ENCODE measurements at places on chromosomes 5 and 9. TPM values are rescaled to one million over a fixed set of nuclear protein-coding genes. Genes with fewer than 3 reads are reported as not detected.

The OR2V2 gene
- not detected for polyA plus RNA-seq

The NOXA1 gene
- 1.6 TPM for polyA plus RNA-seq

DNA sequence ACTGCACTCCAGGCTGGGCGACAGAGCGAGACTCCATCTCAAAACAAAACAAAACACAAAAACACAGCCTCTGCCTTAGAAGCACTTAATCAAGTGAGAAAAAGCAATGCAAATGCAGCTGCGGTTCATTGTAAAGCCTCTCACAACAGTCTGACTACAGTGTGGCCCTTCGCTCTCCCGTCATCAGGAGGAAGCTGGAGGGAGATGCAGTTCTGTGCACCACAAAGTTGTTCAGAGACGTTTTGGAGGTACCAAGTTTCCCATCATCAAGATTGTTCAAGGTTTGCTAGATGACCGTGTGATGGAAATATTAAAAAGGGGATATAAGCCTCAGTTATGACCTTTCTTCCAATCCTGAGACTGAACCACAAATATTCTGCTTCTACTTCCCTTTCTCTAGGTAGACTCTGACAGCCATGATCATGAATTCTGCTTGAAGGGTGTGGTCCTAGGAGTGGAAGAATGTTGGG, 40.9 kb downstream of the SEC61B start:
- H3K27ac ChIP-seq: no peak overlapping the region
- DNase-seq: no peak
- H3K4me3 ChIP-seq: no peak overlapping the region
- no peaks in the 10 kb centered on the region for H3K27me3 ChIP-seq

DNA sequence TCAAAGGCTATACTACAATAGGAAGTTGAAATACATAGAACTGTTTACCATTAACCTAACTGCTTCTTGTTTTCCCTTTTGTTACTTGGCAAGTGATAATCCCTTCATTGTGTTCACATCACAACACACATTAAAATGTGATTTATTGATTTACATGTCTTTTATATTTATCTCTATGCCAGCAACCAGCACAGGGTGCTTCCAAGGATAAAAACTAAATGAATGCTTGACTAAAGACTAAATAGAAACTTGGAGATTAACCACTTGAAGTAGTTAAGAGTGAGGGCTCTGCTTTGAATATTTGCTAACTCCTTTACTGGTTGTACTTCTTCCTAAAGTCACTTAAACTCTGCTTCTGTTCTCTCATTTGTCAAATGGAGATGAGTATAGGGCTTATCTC, 1730.6 kb downstream of the EFNA5 start:
- H3K27me3 ChIP-seq: no peaks in the 10 kb centered on the region
- H3K4me1 ChIP-seq: no peaks in the 10 kb centered on the region

The PCDHGA2 gene
- not detected for polyA plus RNA-seq

DNA sequence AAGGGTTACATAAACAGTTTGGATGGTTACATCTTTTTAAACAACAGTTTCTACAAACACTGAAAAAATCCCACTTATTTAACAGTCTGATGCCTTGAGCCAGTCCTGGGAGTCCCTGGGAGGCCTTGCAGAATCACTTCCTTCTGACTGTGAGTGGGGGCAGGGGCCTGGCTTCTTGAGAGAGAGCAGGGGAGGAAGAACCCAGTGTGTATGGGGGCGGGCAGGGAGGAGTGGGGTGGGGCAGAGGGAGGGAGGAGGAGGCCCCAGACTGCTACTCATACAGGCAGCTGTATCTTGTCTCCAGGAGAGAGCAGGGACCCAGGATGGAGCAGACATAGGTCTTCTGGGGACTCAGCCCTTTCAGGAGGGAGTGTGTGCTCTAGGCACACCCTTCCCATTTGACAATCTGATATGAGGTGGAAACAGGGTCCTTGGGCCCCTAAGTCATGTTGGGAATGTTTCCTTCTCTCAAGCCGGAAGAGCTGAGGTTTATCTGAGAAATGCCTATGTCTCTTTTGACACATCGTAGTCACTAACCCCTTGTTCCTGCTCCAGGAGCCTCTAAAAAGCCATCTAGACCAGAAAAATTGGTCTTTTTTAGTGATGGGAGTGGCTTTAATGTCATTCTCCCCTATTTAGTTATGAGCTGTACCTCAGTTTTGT, 52.8 kb downstream of the IRF1 start:
- H3K4me3 ChIP-seq: peak overlapping the region; percentile 54
- DNase-seq: peak; percentile 93
- peak overlapping the region; percentile 94 for H3K27ac ChIP-seq
- peaks cover 68% of the 10 kb centered on the region for H3K4me1 ChIP-seq

GRCh38 chr5:143562935-143563334, 159.4 kb upstream of the NR3C1 start:
- DNase-seq: no peak
- H3K36me3 ChIP-seq: no peaks in the 10 kb centered on the region
- no peaks in the 10 kb centered on the region for H3K27me3 ChIP-seq
- no peak overlapping the region for H3K27ac ChIP-seq
- peaks cover 40% of the 10 kb centered on the region for H3K4me1 ChIP-seq
- no peak overlapping the region for H3K4me3 ChIP-seq

DNA sequence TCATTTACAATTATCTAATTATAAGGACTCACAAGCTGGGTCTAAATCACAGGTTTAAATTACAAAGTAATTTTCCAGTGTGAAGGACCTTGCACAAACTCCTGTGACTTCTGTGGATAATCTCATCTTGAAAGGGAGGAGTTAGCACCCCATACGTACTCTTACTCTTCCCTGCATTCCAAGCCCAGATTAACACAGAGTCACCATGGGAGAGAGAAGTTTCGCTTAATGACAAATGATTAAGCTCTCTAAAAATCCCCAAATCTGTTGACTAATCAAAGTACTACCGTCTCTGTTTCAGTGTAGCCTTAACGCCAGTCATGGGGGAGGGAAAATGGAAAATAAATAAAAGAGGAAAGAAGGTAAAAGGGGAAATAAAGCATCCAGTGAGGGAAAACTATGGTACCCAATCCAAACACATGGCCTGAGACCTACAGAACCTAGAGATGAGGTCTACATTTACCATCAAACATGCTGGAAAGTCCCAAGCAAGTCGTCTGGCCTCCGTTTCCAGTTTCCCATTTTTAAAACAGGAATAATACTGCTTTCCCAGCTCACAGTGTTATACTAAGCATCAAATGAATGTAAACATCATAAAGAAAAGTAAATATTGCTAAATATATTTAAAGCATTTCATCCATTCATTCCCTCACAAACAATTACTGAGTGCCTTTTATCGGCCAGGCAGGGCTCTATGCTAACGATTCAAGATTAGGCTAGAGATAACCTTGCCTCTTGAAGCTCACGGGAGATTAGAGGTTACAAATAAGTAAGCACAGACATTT, 63.2 kb downstream of the PCA3 start:
- no peaks in the 10 kb centered on the region for H3K4me1 ChIP-seq
- H3K36me3 ChIP-seq: no peaks in the 10 kb centered on the region
- no peak for DNase-seq
- no peak overlapping the region for H3K4me3 ChIP-seq

The MRRF gene
- 16.0 TPM for polyA plus RNA-seq

GRCh38 chr9:114452219-114453165, 52.8 kb downstream of the WHRN start:
- no peaks in the 10 kb centered on the region for H3K27me3 ChIP-seq
- H3K4me3 ChIP-seq: no peak overlapping the region
- H3K4me1 ChIP-seq: no peaks in the 10 kb centered on the region
- no peak overlapping the region for H3K27ac ChIP-seq
- no peak for DNase-seq

All from CD14-positive monocyte (primary cell).